AG09309 (cell line): ENCODE measurements at places on chromosomes 5 and 9.

DNA sequence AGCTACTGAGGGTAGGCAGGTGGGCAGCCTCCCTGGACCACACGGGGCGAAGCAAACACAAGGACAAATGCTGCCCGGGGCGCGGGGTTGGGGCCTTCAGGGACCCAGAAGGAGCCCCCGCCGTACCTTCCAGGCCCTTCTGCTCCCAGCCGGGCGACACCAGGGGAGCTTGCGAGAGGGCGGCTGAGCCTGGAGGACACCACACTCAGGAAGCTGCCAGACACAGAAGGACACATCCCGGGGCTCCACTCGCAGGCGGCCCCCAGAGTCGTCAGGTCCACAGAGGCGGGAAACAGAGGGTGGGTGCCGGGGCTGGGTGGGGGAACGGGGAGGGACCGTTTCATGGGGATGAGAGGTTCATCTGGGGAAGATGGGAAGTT, 58.5 kb upstream of the UBAC1 start:
- DNase-seq: no peak

DNA sequence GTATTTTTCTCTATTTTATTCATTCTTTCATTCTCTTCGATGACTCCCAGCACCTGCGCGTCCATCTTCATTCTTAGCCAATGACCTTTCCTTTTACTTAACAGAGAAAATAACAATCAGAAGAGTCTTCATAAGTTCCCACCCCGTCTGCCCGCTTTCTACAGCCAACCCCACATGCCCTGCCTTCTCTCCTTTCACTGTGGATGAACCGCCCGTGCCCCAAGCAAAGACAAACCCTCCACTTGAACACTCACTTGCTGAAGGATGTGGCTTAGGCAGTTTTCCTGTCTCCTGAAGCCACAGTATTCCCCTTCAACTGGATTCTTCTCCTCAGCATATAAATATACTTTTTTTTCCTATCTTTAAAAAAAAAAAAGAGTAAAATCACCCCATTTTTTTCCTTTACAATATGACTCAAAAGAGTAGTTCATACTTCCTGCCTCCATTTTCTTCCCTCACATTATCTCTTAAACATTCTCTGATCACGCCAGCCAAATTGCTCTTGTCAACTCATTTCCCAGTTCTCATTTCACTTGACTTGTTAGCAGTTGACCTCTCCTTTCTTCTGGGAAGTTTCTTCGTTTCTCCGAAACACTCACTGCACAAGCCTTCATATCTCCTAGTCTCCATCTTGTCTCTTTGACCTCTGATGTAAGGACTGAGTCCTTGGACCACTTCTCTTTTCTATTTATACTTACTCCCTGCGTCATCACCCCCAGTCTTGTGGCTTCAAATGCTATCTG, 11.1 kb downstream of the NIPSNAP3B start:
- DNase-seq: no peak

GRCh38 chr5:76801159-76801802, 17.5 kb upstream of the F2RL1 start:
- peak; percentile 75 for DNase-seq

DNA sequence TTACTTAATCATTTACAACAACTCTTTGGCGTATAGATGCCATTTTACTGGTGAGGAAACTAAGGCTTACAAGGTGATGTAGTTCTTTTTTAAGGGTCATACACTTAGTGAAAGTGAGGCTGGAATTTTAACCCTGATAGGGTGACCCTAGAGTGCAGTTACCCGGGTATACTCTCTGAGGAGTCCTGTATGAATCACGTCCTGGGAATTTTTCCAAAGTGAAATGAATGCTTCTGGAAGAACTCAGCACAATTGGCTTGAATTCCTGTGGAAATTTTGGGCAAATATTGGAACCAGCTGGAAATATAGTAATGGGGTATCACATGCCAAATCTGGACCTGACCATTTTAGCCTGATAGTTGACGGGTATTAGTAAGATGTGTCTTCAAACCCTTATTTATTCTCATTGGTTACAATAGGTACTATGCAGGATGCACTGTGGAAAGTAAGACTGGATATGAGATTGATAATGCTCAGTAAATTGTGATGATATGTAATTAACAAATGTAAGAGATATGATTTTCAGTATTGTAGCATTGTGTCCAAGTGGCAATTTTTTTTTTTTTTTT, 14.8 kb downstream of the SUB1 start:
- peak; percentile 65 for DNase-seq

DNA sequence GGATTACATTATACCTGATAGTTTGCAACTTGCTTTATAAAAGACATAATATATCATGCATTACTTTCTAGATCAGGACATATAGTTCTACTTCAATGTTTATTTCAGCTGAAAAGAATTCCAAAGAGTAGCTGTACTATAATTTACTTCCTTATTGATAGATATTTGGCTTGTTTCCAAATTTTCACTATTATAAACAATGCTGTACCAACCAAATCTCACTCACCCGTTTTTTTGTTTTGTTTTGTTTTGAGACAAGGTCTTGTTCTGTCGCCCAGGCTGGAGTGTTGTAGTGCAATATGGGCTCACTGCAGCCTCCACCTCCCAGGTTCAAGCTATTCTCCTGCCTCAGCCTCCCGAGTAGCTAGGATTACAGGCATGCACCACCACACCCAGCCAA, 132.7 kb downstream of the GNAQ start:
- no peak for DNase-seq

GRCh38 chr5:116479776-116480675, 94.6 kb downstream of the SEMA6A start:
- no peak for DNase-seq
